ENCODE measurements at places on chromosomes 12 and 14. TPM values are rescaled to one million over a fixed set of nuclear protein-coding genes. Genes with fewer than 3 reads are reported as not detected.

The GLIPR1L1 gene
- not detected for total RNA-seq

The ACTR6 gene
- total RNA-seq, result 37.0 TPM

The PFDN5 gene
- total RNA-seq, result 629 TPM

The CPNE6 gene
- not detected for total RNA-seq

The UBR7 gene
- total RNA-seq, result 25.0 TPM

The NTF3 gene
- not detected for total RNA-seq

The CBLN3 gene
- not detected for total RNA-seq

The PRPF39 gene
- total RNA-seq, result 29.0 TPM

The TUBA1C gene
- 585 TPM for total RNA-seq

The CLEC2A gene
- total RNA-seq, result not detected

The PMCH gene
- not detected for total RNA-seq

The TAS2R19 gene
- total RNA-seq, result not detected

The MMP19 gene
- total RNA-seq, result not detected

The SSPN gene
- total RNA-seq, result 0.13 TPM

The LPAR5 gene
- total RNA-seq, result 0.03 TPM

The FBRSL1 gene
- total RNA-seq, result 10.7 TPM

The E2F7 gene
- 2.5 TPM for total RNA-seq

The ADAM21 gene
- 1.7 TPM for total RNA-seq

The IFI27L2 gene
- 21.0 TPM for total RNA-seq

The GYS2 gene
- not detected for total RNA-seq

The NUBPL gene
- total RNA-seq, result 20.6 TPM

Measured in MG63 (cell line).